ENCODE measurements at places on chromosomes 12 and 14.

DNA sequence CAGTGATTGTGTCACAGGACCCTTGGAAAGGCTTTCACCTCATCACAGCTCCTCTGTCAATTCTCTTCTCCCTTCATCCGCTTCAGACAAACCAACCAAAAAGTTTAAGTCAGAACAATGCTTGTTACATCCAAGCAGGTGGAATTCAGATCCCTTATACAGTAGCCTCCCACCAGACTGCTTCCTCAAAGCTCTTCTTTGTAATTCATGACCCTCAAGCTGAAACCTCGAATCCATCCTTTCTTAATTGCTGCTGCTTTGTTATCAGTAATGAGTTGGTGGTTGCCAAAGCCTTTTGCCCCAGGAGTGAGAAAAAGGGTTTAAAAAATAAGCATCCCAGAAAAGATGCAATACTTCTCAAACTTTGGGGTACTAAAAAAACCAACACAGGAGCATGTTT is 9.5 kb downstream of the BEST3 start:
- no peak for DNase-seq

DNA sequence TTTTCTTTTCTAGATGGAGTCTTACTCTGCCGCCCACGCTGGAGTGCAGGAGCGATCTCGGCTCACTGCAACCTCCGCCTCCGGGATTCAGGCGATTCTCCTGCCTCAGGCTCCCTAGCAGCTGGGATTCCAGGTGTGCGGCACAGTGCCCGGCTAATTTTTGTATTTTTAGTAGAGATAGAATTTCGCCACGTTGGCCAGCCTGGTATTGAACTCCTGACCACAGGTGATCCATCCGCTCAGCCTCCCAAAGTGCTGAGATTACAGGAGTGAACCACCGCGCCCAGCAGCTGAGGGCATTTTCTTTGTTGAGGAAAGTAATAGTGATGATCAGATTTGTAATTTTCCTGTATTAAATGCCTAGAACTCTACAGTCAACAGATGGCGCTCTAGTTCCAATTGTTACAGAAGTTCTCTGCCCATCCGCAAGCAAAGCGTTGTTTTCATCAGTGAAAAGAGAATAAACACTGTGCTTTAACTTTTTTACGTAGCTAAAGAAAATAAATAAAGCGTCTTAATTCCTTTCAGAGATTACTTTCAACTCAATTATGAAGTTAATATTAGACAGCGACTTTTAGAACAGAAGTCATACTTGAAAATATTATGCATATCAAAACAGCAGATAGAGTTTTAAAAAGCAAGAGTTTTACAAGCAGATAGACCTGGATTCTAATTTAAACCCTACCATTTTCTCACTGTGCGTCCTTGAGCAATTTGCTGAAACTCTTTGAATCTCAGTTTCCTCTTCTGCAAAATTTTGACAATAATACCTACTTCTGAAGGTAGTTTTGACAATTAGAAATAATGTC is 335.1 kb downstream of the DUSP6 start:
- DNase-seq = no peak

GRCh38 chr12:3009780-3010179 is 50.6 kb downstream of the TEAD4 start:
- DNase-seq = no peak

GRCh38 chr12:58067610-58068387 is 126.4 kb downstream of the ATP23 start:
- no peak for DNase-seq

DNA sequence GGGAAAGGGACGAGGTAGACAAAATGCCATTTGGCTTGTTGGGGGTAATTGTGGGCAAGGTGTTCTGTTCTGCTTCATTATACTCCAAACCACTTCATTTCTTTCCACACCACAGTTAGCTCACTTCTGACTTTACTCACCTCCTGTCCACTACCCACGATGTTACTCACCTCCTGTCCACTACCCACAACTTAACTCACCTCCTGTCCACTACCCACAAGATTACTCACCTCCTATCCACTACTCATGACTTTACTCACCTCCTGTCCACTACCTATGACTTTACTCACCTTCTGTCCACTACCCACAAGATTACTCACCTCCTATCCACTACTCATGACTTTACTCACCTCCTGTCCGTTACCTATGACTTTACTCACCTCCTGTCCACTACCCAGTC is 10.1 kb upstream of the TWF1 start:
- DNase-seq = no peak

GRCh38 chr14:65040666-65041433 is 54.2 kb downstream of the FNTB start:
- no peak for DNase-seq

DNA sequence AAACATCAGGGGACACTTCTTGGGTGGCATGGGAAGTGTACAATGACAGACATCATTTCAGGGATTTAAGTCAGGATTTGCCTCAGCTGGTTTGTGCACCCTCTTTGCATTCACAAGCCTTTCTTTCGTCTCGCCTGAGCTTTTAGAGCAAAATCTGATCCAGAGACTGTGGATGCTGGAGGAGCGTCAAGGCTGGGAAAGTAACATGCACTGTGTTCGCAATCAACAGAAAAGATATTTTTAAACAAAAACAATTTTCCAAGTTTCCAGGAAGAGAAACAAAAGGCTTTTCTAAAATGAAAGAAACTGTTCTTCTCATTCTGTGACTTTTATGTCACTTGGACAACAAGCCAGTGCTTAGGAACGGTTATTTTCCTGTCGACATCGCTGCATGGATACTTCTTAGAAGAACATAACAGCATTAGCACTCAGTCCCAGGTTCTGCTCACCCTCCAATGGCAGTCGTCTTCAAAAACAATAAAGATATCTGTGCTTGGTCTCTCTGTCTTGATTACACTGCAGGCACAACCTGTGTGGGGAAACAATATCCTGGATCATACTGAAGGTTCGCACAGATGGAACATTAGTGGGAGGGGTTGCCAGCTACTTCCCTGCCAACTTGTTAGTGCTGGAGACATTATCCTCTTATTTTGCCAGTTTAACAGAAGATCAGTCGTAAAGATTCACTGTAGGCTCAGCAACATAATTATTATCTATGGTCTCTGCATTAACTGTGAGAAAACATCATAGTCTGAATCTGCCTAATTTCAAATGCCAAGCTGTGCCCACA is 403.3 kb upstream of the ATP2B1 start:
- DNase-seq = no peak

GRCh38 chr12:79841878-79842265 is 93.0 kb downstream of the PPP1R12A start:
- DNase-seq = no peak

GRCh38 chr12:124057691-124058090 is 84.7 kb downstream of the ZNF664 start:
- no peak for DNase-seq

DNA sequence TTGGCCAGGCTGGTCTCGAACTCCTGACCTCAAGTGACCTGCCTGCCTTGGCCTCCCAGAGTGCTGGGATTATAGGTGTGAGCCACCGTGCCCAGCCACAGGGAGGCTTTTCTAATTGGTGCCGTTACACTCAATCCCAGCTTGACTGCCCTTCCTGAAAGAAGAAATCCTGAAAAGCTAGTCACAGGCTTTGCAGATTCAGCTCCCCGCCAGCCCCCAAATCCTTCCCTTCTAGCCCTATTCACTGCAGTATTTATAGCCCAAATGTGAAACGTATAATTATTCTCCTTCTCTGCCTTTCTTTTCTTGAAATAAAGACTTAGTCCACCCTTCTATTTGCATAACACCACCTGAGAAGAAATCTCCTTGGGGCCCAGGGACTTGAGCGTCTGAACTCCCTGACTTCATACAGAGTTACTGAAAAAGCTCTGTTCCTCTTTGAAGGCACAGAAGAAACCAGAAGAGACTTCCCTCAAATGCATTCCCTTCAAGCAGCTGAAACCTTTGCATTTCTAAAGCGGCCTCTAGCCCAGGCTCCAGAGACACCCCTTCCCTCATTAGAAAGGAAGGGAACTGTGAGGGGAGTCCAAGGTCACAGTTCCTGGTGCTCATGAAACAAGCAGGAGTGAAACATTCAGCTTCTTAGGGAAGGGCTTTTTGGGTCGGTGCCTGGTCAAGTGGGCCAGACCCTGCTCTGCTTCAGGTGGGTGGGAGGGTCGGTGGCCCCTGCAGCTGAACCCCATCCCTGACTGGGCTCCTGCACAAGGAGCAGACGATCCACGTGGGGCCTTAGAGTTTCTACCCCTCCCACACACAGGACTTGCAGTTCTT is 42.3 kb upstream of the BATF start:
- no peak for DNase-seq

DNA sequence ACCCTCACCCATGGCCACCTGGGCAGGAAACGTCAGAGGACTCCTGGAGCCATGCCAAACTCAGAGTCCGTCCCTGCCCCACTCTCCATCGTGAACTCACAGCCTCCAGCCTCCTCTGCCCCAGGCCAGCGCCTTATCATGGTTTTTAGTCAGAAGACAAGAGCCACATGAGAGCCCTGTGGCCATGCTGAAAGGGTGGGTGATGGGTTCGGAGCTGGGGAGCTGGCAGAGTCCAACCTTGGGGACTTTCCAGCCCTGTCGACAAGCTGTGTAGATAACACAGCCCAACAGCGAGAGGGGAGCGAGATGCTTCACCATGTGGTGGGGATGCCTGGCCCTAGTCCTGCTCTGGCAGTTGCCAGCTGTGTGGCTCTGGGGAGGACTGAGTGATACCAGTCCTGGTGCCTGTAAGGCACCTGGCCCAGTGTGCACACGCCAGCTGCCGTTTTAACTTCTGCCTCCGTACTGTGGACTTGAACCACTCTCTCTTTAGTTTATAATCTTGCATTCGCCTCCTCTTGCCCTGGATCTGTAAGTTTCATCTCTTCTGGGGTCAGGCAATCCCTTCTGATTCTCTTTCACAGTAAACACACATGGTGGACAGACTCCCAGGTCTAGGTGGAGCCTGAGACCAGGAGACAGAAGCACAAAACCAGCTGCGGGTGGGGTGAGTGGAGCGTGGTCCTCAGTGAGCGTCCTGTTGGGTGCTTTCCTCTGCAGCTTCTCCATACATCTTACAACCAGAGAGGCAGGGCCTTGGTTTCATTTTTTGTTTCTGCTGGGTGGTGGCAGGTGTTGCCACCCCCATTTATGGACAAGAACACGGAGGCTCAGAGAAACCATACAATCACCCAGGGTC is 55.3 kb downstream of the RIN3 start:
- no peak for DNase-seq

DNA sequence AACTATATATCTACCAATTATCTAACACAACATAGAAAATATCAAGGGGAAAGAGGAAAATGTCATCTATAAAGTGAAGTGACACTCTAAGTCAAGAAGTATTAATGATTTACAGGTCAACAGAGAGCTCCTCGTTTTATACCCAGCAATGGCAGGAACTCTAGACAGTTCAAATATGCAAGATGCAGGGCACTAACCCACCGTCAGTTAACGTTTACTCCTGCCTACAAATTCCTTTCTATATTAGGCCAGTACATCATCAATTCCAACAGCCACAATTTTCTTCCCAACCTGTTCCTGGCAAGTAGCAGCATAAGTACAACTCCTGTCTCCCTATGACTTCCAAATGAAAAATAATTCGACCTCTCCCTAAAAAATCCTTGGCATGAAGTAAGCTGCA is 9.0 kb upstream of the KANSL2 start:
- DNase-seq = no peak

- DNase-seq = no peak
These were observed 50.3 kb upstream of the TRIM9 start for GRCh38 chr14:51145246-51145645.

GRCh38 chr14:55712491-55712890 is 132.5 kb downstream of the KTN1 start:
- DNase-seq = no peak

GRCh38 chr12:122130150-122130549 is 43.9 kb downstream of the IL31 start:
- no peak for DNase-seq

- peak; percentile 4 for DNase-seq
These were observed 118.8 kb upstream of the DIO3 start for GRCh38 chr14:101442451-101442850.

GRCh38 chr12:117031843-117032592 is 67.2 kb downstream of the TESC start:
- no peak for DNase-seq

DNA sequence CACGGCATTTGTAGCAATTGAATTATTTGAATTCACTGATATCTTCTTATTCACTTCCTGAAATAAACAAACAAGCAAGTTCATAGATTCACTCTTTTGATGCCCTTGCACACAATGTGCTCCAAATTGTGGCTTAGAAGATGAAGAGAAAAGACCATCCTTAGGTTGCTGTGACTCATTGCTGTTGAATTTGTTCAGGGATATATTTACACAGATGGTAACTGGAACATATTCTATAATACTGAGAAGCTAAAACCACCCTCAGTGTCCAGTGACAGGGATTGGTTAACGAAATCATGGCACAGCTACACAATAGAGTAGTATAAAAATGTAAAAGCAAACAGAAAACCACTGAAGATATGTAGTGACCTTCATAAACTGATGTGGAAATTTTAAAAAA is 3.1 kb downstream of the PRB4 start:
- DNase-seq = no peak

- DNase-seq = no peak
These were observed 28.5 kb downstream of the RERG start for GRCh38 chr12:15192720-15193119.

GRCh38 chr12:131592972-131593371 is 117.9 kb upstream of the SFSWAP start:
- DNase-seq = no peak

DNA sequence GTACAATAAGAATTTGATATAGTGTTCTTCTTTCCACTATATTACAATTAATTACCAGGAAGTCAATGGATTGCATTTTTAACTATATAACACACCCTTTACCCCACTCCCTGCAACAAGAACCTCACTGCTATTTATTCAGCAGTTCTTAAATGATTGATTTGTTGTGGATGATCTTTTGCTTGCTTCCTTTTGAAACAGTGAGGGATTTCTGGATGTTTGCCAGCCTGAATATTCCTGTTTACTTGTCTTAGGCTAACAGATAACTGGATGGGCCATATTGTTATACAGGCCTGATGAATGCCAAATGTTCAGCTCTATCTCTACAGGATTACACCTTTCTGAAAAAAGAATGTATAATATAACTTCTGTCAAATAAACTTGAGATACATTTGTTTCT is 497.6 kb downstream of the APAF1 start:
- no peak for DNase-seq

All from CMK (cell line).